Astrocyte of the spinal cord (primary cell): ENCODE measurements at places on chromosomes 16 and 17.

DNA sequence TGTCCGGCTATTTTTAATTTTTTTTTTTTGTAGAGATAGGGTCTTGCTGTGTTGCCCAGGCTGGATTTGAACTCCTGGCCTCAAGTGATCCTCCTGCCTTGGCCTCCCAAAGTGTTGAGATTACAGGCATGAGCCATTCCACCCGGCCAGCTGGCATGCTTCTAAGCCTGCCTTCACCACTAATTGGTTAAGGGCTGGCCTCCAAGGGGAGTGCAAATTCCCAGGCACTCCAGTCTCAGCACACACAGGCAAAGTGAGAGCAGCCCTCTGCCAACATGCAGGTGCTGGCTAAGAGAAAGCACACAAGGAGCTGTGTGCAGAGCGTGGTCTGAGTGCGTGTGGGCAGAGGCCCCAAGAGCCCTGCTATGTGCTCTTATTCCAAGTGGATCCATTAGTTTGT is 149.8 kb upstream of the HS3ST2 start:
- DNase-seq = no peak

DNA sequence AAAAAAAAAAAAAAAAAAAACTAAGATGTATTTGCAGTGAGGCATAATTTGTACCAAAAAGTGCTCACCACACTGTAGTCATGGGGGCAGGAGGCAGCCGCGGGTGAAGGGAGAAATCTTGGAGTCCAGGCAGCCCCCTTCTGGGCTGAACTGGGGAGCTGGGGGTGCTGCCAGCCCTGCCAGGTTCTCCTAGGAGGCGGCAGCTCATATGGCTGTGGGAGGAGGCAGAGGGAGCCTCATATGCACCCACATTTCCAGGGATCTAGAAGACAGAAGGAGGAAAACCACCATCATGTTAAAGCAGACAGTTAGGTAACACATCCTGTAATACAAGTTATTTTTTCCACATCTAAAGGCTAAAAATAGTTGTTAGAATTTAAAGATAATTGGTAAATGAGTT is 16.3 kb downstream of the MAPT start:
- no peak for DNase-seq

GRCh38 chr17:6330936-6331335 is 104.0 kb downstream of the AIPL1 start:
- DNase-seq = no peak

- no peak for DNase-seq
Measured at GRCh38 chr17:74185571-74186185, 17.8 kb upstream of the RPL38 start.

DNA sequence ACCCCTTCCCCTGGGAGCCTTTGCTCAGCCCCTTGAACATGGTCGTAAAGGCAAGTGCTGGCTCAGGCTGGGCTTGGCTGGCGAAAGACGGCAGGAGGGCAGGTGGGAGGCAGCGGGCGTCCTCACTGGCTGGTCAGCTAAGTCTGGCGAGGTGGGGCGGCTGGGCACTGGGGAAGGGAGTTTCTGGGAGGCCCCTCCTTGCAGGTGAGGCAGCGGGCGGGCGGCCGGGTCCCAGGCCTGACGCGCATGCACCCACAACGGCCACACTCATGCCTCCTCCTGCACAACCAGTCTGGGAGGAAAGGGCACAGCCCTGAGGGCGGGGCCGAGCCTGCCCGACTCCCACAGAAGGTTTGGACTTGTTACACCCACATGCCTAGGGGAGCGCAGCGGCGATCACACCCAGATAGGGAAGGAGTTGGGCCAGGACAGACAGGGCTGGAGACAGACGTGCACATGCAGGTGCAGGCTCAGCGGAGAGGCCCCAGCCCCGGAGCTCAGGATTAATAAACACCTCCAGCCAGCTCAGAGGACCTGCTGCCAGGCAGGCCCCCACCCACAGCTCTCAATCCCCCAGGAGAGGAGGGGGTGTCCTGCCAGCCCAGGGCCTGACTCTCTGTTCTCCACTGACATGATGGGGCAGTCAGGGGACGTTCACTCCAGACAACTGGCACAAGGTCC is at the start of gene EVPL:
Gene EVPL (minus strand): TSS at position 148 of the 681 bp plus-strand sequence. CDS start 108 bp downstream, at position 40.
- DNase-seq = no peak

- no peak for DNase-seq
Measured at GRCh38 chr17:9700136-9700535, 54.8 kb downstream of the USP43 start.

- peak; percentile 63 for DNase-seq
Measured at GRCh38 chr16:12539185-12539929, 264.3 kb downstream of the CPPED1 start.

- DNase-seq = peak; percentile 75
Measured at GRCh38 chr17:39197380-39198185, at the start of gene CACNB1. Gene CACNB1, minus strand, starts transcription at chr17:39197669. Its CDS starts 174 bp downstream, at chr17:39197495.

- no peak for DNase-seq
Measured at GRCh38 chr16:81251871-81252270, 13.4 kb downstream of the BCO1 start.

- no peak for DNase-seq
Measured at GRCh38 chr16:11499295-11500089, 87.2 kb downstream of the LITAF start.

DNA sequence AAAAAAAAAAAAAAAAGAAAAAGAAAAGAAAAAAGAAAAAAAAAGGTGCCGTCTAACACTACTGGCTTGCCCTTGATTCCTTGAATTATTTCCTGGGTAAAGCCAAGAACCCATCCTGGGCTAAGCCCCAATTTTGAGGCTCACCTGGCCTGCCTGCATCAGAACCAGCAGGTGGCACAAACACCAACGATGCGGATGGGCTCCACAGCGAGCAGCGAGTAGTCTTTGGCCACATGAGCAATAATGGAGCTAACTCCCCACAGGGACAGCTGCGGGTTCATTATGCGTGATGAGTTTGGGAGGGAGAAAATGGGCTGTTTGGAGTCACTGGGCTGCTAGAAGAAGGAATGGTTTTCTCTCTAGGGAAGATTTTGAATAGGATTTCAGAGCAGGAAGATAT is 91.1 kb downstream of the ASIC2 start:
- DNase-seq = no peak

DNA sequence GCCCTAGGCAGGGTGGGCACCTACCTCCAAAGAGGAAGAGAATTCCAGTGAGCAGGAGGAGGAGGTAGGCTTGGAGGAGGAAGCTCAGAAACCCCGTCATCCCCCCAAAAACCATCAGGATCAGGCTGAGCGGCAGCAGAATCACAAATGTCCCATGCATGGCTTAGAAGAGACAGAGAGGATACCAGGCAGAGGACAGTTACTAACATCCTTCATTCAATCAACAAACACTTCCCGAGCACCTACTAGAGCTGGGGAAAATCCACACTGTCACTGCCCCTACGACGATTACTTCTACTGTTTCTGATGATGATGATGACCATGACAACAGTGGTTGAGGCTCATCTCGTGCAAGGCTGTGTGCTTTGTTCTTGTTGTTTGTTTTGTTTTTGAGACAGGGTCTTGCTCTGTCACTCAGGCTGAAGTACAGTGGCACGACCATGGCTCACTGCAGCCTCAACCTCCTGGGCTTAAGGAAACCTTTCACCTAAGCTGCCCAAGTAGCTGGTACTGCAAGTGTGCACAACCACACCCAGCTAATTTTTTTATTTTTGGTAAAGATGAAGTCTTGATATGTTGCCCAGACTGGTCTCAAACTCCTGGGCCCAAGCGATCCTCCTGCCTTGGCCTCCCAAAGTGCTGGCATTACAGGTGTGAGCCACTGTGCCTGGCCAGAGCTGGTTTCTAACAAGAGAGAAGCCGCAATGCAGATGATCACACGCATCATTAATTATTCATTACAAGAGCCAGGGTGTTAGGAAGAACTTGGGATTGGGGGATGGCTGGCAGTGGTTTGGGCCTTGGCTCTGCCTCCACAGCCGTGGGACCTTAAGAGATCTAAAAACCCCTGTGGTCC is 18.0 kb downstream of the TMEM114 start:
- no peak for DNase-seq

DNA sequence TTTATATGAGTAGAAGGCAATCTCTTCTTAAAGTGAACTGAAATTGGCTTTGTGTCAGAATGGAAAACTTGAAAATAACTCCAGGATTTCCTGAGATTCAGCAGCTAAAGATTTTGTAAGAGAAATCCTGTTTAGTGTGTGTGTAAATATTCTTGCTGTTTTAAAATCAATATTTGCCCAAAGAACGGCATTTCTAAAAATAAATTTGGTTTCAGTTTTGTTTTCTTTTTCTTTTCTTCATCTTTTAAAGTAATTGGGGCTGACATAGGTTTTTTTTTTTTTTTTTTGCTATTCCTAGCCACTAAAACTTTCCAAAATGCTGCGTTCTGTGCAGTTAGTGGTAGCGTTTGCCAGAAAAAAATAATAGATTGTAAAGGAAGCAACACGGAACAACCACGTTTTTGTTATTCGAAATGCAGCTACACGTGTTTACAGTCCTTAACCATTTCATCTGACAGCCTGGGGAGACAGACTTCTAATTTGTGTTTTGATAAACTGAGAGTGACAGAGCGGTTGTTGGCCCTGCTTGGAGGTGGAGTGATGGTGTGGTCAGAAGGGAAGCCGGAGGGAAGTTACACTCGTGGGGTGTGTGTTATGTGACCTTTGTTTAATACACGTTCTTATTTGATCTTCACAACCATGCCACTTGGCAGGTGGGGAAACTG is 21.6 kb upstream of the SMPD3 start:
- DNase-seq = no peak

DNA sequence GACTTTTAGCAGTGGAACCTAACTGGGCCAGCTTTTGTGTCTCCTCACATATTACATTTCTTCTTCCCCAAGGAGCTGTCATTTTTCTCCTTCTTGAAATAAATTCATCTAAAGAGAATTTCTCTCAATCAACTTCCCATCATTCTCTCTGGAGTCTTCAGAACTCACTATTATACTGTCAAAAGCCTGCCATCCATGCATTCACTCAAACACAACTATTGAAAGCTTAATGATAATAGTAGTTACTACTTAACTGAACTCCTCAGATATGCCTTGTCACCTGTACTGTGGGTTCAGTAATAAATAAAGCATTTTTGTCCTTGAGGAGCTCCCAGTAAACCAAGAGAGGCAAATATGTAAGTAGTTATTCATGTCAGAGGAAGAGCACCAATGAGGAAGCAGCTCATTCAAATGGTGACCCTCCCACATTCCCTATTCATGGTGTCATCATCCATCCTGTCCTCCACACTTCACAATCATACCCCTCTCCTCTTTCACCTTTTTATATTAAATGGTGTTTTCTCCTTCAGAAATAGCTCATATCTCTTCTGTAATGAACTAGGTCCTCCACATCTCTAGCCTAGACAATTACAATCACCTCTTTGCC is 162.6 kb downstream of the CA10 start:
- no peak for DNase-seq

DNA sequence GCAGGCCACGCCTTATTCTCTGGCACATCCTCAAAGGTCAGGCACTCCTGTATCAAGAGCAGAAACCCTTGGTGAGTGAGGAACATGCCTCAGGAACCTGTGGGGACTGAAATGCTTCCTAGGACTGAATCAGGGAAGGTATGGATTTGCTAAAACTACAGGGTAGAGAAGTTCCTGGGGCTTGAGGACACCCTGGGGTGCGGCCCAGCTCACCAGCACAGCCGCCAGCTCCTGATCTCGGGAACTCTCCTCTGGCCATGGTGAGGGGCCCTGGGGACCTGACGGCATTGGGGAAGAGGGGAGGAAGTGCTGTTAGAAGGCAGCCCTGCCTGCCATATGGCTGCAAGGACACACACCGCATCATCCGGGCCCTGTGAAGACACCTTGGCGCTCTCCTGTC is 7.5 kb downstream of the ZSCAN10 start:
- DNase-seq = no peak

- DNase-seq = no peak
Measured at GRCh38 chr17:34401165-34401564, 38.1 kb upstream of the CCL1 start.

- DNase-seq = no peak
Measured at GRCh38 chr17:39015546-39015935, 48.3 kb upstream of the FBXO47 start.

GRCh38 chr17:73387746-73388577 is 76.2 kb upstream of the CDC42EP4 start:
- DNase-seq = peak; percentile 20

- no peak for DNase-seq
Measured at GRCh38 chr16:17382949-17383863, 87.6 kb downstream of the XYLT1 start.

- DNase-seq = no peak
Measured at GRCh38 chr16:66443269-66443652, 16.2 kb downstream of the BEAN1 start.

GRCh38 chr16:56964243-56965148 is 2.7 kb downstream of the CETP start:
- DNase-seq = peak; percentile 75

- DNase-seq = no peak
Measured at GRCh38 chr16:26493751-26494150, 573.0 kb upstream of the C16orf82 start.

- no peak for DNase-seq
Measured at GRCh38 chr16:57701759-57702371, 7.3 kb downstream of the DRC7 start.

DNA sequence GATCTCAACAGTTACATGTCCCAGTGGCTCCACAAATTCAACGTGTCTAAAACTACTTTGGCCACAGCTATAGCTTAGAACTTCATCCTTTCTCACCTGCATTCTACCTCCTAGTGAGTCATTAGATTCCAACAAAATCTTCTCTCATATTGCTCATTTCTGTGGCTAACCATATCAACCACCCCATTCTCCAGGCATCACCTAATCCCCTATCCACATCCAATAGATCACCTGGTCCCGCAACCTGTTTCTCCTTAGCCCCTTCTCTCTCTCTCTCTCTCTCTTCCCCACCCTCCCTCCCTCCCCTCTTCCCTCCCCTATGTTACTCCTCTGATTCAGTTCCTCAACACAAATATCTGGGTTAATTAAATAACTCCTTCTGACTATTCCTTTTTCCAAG is 64.6 kb downstream of the ANKFN1 start:
- no peak for DNase-seq

DNA sequence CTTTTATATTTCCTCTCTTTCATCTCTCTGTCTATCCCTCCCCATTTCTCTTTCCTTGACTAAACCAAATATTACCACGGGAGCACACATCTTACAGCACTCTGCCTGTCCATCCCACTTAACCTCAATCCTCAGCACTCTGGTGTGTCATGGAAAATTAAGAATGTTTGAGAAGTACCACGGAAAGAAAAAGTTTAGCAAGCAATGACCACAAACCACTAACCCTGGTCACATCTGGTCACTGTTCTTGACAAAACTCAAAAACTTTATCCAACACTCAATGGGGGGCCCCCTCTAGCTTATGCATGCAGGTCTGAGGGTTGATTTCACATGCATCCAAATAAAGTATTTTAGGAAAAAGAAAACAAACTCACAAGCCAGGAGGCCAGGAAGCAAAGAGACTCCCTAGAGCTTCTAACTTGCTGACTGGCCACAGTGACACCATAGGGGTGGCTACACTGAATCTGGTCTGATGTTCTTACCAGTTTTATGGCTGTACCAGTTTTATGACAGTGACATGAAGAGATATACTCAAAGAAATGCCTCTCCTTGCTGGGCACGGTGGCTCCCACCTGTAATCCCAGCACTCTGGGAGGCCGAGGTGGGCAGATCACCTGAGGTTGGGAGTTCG is 229.2 kb downstream of the STX8 start:
- peak; percentile 92 for DNase-seq
